GM23338 (cell line): ENCODE measurements at places on chromosomes 5 and 9. TPM values are rescaled to one million over a fixed set of nuclear protein-coding genes. Genes with fewer than 3 reads are reported as not detected.

RLN2 gene
- 4.0 and 4.7 TPM in 2 replicates for total RNA-seq

CACNA1B gene
- total RNA-seq = 8.0 and 10.4 TPM in 2 replicates

BTNL3 gene
- total RNA-seq = not detected in 2 replicates

CLPTM1L gene
- total RNA-seq = 110 and 142 TPM in 2 replicates

CDX1 gene
- not detected in 2 replicates for total RNA-seq

LHX6 gene
- 1.0 and 1.3 TPM in 2 replicates for total RNA-seq

CDC20B gene
- total RNA-seq = not detected in 2 replicates

DRD1 gene
- total RNA-seq = 0.14 TPM in 1 of 2 replicates, not detected in the other
